ENCODE measurements at places on chromosomes 5 and 9.

- peak; percentile 96 for DNase-seq
Observed at GRCh38 chr9:99445371-99445891, 223.3 kb downstream of the SEC61B start.

DNA sequence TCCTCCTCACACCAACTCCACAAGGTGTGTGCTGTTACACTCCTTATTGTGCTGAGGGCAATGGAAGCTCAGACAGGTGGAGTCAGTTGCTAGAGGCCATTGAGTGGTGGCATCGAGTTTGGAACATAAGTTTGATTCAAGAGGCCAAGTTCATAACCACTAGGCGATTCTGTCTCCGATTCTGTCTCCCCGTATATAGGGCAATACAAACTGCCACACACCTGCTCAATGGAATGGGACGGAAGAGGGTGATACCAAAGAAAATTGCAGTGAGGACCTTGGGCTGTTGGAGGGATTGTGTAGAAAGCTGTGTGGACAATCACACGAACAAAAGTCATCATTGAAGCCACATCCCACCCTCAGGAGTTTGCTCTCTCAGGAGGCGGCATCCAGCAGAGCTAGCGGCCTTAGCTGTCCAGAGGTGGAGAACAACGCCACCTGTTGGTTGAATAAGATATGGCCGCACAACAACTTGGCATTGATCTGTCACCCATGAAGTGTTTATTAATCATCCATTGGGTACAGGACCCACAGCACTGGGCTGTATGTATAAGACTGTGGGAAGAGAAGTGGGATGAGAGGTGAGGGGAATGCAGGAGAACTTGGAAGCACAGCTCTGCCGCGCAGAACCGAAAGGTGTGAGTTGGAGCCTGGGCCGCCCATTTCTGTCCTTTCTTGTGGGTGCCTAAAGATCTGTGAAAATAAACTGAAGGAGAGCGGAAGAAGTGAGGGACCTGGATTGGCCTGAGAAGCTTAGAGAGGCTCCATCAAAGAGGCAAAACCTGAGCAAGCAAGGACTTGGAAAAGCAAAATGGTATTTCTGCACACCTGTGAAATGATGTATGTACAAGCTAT is 16.1 kb upstream of the NEUROG1 start:
- peak; percentile 84 for DNase-seq

DNA sequence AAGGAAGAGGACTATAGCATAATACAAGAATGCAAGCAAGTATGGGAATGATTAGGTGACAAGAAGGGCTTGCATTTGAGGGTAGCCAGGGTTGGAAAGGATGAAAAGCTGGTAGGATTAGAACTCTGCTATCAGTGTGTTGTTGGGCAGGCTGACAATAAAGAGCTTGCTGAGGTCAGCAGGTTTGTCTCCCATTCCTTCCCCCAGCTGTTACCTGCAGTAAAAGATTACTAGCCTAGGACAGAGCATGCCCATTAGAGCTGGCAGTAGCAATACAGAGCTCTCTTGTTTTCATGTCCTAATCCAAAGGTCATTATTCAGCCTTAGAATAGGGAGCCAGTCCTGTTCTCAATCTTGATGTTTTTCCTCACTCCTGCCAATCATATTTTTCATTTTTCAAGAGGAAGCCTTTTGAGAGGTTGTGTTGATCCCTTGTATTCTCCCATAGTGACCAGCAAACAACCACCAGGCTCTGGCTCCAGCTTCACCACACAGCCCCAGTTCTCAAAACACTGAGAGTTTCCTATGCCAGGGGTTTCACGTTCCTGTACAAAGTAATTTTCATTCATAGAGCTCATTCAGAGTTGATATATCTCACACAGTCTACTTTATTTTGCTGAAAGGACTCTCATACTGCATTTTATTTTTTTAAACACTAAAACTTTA is 71.7 kb downstream of the OR2K2 start:
- no peak for DNase-seq

DNA sequence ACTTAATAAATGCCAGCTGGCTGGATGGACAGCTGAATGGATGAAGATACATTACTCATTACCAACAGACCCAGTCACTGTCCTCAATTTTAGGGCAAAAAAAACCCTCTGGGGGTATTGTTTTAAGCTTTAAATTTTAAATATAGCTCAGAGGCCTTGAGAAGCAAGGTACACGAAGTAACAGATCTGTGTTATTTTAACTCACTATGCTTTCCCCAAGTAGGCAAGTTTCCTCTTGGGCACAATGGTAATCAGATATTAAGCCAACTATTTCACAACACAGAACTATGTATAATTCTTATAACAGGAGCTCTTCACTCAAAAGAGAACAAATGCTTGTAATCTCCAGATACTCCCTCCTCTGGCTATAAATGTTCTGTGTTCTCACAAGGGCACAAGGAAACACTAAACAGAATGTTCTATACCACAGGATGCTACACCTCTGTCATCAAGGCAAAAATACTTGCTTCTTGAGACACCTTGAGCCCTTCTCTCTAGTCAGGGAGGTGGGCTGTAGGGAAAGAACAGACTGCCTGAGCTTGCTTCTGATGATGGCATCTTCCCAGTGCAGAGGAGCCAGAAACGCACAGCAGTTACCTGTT is 443.8 kb downstream of the SPOCK1 start:
- DNase-seq, result no peak

Data from AG08395 (cell line).